ENCODE measurements at places on chromosomes 11 and 22. TPM values are rescaled to one million over a fixed set of nuclear protein-coding genes. Genes with fewer than 3 reads are reported as not detected.

SLC22A25 gene
- total RNA-seq: not detected

OR8B2 gene
- total RNA-seq: not detected

CCDC86 gene
- 14.9 TPM for total RNA-seq

TPCN2 gene
- 37.4 TPM for total RNA-seq

GDPD4 gene
- total RNA-seq: not detected

ABCC8 gene
- 3.3 TPM for total RNA-seq

FAM227A gene
- total RNA-seq: 1.5 TPM

- no peak for DNase-seq
Measured at GRCh38 chr11:17635551-17635938, 83.8 kb upstream of the MYOD1 start.

- DNase-seq: no peak
Measured at GRCh38 chr11:65501186-65501471, 2.3 kb downstream of the MALAT1 start.

DNA sequence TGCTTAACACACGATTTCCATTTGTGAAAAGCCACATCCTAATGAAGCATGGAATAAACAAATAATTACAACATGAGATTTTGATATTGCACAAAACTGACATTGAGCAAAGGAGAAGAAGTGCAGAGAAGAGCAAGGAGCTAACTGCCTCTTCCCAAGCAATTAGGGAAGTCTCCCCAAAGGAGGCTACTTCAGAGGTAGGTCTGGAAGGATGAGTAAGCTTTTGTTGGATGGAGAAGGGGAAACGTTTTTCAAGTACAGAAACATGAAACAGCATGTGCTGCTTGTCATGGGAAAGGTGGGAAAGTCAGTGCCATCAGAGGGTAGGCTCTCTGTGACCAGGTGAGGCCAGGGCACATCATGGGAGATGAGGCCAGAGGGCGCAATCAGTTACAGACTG, 132.2 kb upstream of the SESN3 start:
- DNase-seq: no peak

- no peak for DNase-seq
Measured at GRCh38 chr11:3873712-3874349, 18.4 kb downstream of the STIM1 start.

- DNase-seq: no peak
Measured at GRCh38 chr11:122627745-122628144, 27.8 kb upstream of the UBASH3B start.

- peak; percentile 16 for DNase-seq
Measured at GRCh38 chr11:71139516-71140205, 112.7 kb downstream of the SHANK2 start.

GRCh38 chr22:41140365-41140957, 48.1 kb downstream of the EP300 start:
- DNase-seq: no peak

DNA sequence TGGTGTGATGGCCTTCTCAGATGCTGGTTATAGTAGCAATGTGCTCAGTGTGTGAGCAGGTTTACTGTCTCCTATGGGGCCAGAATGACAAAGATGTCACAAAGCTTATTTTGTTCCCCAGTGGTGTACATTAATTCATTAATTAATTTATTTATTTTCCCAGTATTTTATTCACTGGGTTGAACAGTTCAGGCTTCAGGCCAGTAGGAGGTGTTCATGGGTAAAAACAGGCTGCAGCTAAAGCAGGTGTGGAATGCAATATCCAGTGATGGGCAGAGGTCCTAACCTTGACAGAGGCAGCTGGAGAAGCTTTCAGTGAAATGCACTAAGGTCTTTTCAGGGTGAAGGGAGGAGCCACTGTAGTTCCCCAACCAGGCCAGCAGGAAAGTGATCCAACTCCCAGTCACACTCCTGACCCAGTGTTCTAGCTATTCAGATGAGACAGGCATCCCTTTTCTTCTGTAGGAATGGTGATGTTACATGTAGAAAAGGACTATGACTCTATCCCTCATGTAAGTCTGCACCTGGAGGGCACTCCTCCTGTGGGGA, 7.8 kb upstream of the FANCF start:
- DNase-seq: no peak

GRCh38 chr11:59171508-59172322, at the start of gene DTX4:
DTX4 (plus strand) TSS chr11:59172132; CDS start chr11:59172596, 464 bp downstream.
- peak; percentile 99 for DNase-seq

GRCh38 chr11:13875643-13876042, 86.9 kb upstream of the SPON1 start:
- no peak for DNase-seq

DNA sequence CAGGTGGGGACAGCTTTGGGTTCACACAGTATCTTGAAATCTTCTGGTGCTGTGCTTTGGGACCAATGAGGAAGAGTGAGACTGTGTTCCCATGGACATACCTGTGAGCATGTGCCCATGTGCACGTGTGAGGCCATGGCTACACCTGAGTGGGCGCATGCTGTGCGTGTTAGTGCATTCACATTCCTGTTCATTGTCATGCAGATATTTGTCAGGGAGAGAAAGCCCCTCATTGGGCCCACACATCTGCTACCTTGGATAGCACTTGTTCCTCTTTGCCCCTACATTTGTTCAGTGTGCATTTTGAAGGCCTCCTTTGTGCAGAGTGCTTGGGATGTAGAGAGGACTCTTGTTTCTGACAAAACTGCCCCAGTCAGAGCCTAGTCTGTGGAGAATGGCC, 154.3 kb upstream of the E2F8 start:
- DNase-seq: no peak

- no peak for DNase-seq
Measured at GRCh38 chr11:131063638-131064037, 147.4 kb upstream of the SNX19 start.

GRCh38 chr11:124930799-124931198, 5.0 kb downstream of the HEPACAM start:
- DNase-seq: no peak

- DNase-seq: no peak
Measured at GRCh38 chr11:8369592-8370205, 106.0 kb upstream of the LMO1 start.

DNA sequence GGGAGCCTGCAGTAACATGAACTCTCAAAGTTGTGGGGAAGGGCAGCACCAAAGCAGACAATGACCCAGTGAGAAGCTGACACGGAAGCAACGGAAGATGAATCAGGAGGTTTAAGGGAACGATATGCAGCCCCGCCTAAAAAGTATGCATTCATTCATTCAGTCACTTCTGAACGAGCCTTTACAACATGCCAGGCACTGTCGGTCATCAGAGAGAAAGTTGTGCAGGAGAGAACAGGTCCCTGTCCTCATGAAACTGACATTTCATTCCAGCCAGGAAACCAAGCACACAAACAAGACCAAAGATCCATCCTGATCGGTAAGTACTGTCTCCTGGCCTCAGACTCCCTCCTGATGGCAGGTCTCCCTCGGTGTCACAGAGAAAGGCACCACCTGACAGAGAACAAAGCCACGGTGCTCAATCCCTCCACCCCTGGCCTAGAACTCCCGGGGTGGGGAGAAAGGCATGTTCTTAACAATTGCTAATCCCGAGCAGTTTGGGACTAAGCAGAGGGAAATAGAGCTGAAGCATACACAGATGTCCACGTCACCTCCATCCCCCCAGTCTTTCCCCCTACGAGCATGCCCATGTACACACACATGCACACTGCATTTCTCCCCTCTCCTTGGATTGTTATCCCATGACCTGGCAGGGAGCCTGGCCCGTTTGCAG, 49.3 kb downstream of the LRFN4 start:
- DNase-seq: no peak

- no peak for DNase-seq
Measured at GRCh38 chr22:33688903-33689302, 231.4 kb downstream of the LARGE1 start.
